Panc1 (cell line): ENCODE measurements at places on chromosomes 2 and 18. TPM values are rescaled to one million over a fixed set of nuclear protein-coding genes. Genes with fewer than 3 reads are reported as not detected.

Gene DCDC2C
- not detected for total RNA-seq

Gene PROKR1
- total RNA-seq = not detected

Gene LIMS3
- 2.6 TPM for total RNA-seq

Gene MREG
- total RNA-seq = 19.2 TPM

Gene GULP1
- total RNA-seq = 51.5 TPM

DNA sequence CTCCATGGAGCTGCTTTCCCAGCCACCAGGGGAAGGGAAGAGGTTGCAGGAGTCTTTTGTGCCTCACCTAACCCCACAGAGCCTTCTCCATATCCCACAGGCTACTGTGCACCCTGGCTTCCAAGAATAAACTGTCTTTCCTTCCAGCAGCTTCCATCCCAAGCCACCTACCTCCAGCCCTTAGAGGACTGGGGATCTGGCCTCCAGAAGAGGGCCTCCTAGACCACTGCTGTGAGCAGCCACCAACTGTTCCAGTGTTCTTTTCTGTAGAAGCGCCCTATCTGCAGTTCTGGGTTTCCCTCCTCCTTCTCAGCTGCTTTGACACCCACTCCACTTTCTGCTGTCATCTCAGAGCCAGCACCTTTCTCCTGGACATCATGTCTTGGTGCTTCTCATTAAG lies 30.7 kb upstream of the REG3G start:
- H3K27me3 ChIP-seq = peaks cover 5% of the 10 kb centered on the region
- H3K36me3 ChIP-seq = no peaks in the 10 kb centered on the region
- no peak overlapping the region for H3K27ac ChIP-seq
- no peak for DNase-seq
- no peaks in the 10 kb centered on the region for H3K4me1 ChIP-seq

GRCh38 chr2:203623096-203623495 lies 83.3 kb upstream of the CD28 start:
- DNase-seq = peak; percentile 22
- H3K27ac ChIP-seq = no peak overlapping the region
- peaks cover 3% of the 10 kb centered on the region; the same call in 1 of the 2 replicates for H3K4me1 ChIP-seq
- no peak overlapping the region for H3K4me3 ChIP-seq

DNA sequence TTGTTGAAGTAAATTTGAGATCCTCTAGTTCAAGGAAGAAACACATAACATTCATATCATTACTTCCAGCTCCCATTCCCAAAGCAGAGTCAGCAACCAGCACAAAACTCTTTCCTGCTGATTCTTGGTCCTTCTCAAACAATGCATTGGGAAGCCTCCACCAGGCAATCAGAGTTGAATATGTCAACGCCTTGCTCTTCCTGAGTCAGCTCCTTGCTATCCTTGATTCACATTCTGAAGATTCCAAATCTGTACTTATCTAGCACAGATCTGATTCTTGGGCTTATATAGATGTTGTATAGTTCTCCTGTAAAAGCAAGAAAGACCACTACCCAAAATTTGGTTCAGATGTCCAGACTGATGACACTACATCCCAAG lies 29.6 kb downstream of the CFAP210 start:
- no peak overlapping the region for H3K4me3 ChIP-seq
- DNase-seq = no peak
- no peaks in the 10 kb centered on the region for H3K36me3 ChIP-seq
- H3K27ac ChIP-seq = no peak overlapping the region
- H3K27me3 ChIP-seq = no peaks in the 10 kb centered on the region

- H3K27ac ChIP-seq = no peak overlapping the region
- no peaks in the 10 kb centered on the region for H3K4me1 ChIP-seq
- no peaks in the 10 kb centered on the region for H3K27me3 ChIP-seq
- H3K4me3 ChIP-seq = no peak overlapping the region
Measured at GRCh38 chr18:75003039-75003438, 205.9 kb downstream of the PTGR3 start.

DNA sequence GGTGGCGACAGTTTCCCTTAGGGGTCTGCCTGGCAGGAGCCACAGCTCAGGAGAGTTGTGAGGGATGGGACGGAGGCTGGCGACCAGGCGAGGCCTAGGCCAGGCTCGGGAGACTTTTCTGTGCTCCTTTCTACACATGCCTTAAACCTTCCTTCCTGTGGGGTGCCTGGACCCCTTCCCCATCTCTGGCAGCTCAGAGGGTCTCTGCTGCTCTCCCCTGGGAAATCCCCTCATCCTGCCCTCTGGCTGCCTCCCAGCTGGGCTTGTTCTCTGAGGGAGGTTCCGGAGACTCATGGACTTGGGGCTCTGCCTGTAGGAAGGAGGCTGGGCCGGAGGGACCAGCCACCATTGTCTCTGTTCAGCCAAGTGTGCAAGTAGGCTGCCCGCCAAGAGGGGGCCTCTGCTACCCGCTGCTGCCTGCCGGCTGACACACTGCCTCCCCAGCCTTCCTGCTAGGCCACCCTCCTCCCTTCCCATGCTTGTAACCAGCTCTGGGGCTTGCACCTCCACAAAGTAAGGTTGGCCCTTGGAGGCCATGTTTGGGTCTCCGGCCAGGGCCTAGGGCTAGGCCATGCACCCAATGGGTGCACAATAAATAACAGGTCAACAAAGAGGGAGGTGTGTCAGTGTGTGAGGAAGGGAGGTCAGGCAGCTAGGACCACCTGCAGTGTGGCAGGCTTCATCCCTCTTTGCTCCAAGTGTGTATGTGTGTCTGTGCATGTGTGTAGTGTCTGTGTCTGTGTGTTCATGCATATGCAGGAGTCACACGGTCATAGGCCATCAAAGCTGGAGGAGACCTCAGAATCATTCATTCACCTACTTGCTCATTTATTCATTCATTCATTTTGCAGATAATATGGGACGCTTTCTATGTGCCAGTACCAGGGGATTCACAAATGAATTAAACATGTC lies 28.8 kb downstream of the PSD4 start:
- no peaks in the 10 kb centered on the region; the same call in 1 of the 2 replicates for H3K4me1 ChIP-seq
- H3K27ac ChIP-seq = no peak overlapping the region
- no peaks in the 10 kb centered on the region for H3K27me3 ChIP-seq
- no peaks in the 10 kb centered on the region for H3K36me3 ChIP-seq
- H3K4me3 ChIP-seq = no peak overlapping the region

DNA sequence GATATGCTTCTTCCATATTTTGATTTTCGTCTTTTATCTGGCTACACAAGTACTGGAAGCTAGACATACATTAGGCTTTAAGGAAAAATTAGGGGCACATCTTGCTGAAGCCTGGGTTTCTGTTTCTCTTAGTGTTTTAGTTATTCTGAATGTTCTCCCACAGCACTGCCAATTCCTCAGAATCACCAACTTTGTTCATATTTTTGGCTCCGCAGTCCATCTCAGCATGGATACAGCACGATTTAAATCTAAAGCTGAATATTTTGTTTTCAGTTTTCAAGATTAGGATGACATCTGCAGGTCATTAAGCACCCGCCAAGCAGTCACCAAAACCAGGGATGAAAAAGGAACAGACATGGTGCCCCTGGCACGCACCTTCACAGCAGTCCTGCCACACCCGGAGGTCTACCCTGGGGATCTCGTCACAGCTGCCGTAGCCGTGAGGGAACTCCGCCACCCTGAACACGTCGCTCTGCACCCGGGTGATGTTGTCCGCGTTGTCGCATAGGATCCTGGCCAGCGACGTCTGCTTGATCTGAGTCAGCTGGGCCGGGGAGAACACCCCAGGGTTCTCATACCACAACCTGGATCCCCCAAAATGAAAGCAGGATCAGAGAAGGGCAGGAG lies 101.2 kb downstream of the PXDN start:
- H3K27me3 ChIP-seq = no peaks in the 10 kb centered on the region
- H3K4me1 ChIP-seq = peaks cover 7% of the 10 kb centered on the region
- H3K36me3 ChIP-seq = no peaks in the 10 kb centered on the region
- no peak overlapping the region for H3K4me3 ChIP-seq

- no peaks in the 10 kb centered on the region for H3K27me3 ChIP-seq
- DNase-seq = no peak
- peaks cover 4% of the 10 kb centered on the region; the same call in 1 of the 2 replicates for H3K4me1 ChIP-seq
- H3K36me3 ChIP-seq = no peaks in the 10 kb centered on the region
- no peak overlapping the region for H3K27ac ChIP-seq
- H3K4me3 ChIP-seq = no peak overlapping the region
Measured at GRCh38 chr2:68946117-68946516, 6.6 kb downstream of the GKN2 start.

- no peak overlapping the region for H3K27ac ChIP-seq
- no peak overlapping the region for H3K4me3 ChIP-seq
- H3K27me3 ChIP-seq = no peaks in the 10 kb centered on the region
Measured at GRCh38 chr2:232170396-232170795, 208.2 kb upstream of the ALPP start.

GRCh38 chr2:32798829-32799228 lies 147.9 kb upstream of the LTBP1 start:
- no peak overlapping the region for H3K27ac ChIP-seq
- DNase-seq = no peak
- H3K4me3 ChIP-seq = no peak overlapping the region
- no peaks in the 10 kb centered on the region for H3K36me3 ChIP-seq
- no peaks in the 10 kb centered on the region for H3K27me3 ChIP-seq

GRCh38 chr2:208311954-208312353 lies 45.9 kb downstream of the PIKFYVE start:
- no peaks in the 10 kb centered on the region for H3K4me1 ChIP-seq
- no peaks in the 10 kb centered on the region for H3K27me3 ChIP-seq
- H3K4me3 ChIP-seq = no peak overlapping the region
- H3K27ac ChIP-seq = no peak overlapping the region
- DNase-seq = no peak

GRCh38 chr2:238974501-238975166 lies 126.7 kb downstream of the TWIST2 start:
- peaks cover 23% of the 10 kb centered on the region for H3K4me1 ChIP-seq
- H3K27ac ChIP-seq = peak overlapping the region; percentile 72
- no peaks in the 10 kb centered on the region for H3K36me3 ChIP-seq
- no peaks in the 10 kb centered on the region for H3K27me3 ChIP-seq

GRCh38 chr2:45180033-45180746 lies 170.9 kb upstream of the SIX2 start:
- no peak overlapping the region for H3K27ac ChIP-seq
- H3K4me3 ChIP-seq = no peak overlapping the region
- no peaks in the 10 kb centered on the region; the same call in 1 of the 2 replicates for H3K27me3 ChIP-seq
- H3K4me1 ChIP-seq = no peaks in the 10 kb centered on the region
- H3K36me3 ChIP-seq = no peaks in the 10 kb centered on the region

DNA sequence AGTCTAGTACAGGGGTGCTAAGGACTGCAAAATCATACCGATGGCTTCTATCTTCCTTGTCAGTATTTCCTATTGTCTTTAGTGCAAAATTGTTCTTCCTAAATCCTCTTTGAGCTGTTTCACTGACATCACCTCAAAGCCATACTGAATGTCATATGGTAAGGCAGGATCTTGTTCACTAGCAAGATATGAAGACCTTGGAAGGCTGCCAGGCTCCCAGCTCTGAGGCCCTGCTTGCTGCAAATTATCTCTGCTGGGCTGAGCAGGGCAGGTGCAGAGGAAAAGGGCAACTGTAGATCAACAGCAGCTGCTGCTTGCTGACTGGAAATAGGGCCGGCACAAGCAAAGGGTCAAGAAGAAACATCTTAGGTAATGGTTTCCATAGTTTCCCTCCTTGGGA lies 58.2 kb downstream of the PMAIP1 start:
- no peak overlapping the region for H3K27ac ChIP-seq
- no peak overlapping the region for H3K4me3 ChIP-seq
- no peak for DNase-seq
- H3K36me3 ChIP-seq = no peaks in the 10 kb centered on the region
- no peaks in the 10 kb centered on the region for H3K27me3 ChIP-seq

GRCh38 chr2:196234672-196235071 lies 63.3 kb upstream of the STK17B start:
- H3K27ac ChIP-seq = no peak overlapping the region
- H3K27me3 ChIP-seq = no peaks in the 10 kb centered on the region
- H3K4me1 ChIP-seq = no peaks in the 10 kb centered on the region
- no peak overlapping the region for H3K4me3 ChIP-seq

DNA sequence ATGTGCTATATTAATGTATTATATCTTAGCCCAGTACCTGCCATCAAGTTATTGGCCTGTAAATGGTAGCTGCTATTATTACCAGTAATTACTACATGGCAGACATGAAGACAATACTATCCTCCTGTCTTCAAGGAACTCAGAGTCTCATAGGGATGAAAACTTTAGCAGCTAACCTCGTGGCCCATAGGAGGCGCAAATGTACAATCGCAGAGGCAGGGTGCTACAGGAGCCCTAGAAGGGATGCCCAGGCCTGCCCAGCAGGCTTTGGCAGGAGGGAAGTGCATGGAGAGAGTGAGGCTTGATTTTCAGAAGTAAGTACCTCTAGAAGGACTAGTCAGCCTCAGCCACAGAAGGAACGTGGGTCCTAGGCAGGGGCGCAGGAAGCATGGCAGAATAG lies 44.7 kb upstream of the KIDINS220 start:
- no peak overlapping the region for H3K4me3 ChIP-seq
- DNase-seq = no peak
- no peak overlapping the region for H3K27ac ChIP-seq
- no peaks in the 10 kb centered on the region for H3K4me1 ChIP-seq
